Left ventricle myocardium superior (tissue), 1 donor: ENCODE measurements at places on chromosomes 5 and 9. TPM values are rescaled to one million over a fixed set of nuclear protein-coding genes. Genes with fewer than 3 reads are reported as not detected.

The AHRR gene
- total RNA-seq = 2.1 TPM

The LHX3 gene
- not detected for total RNA-seq

The OXCT1 gene
- total RNA-seq = 154 TPM

The AQP3 gene
- 14.8 TPM for total RNA-seq

The THBS4 gene
- total RNA-seq = 29.5 TPM

GRCh38 chr9:111069183-111069582 lies 30.9 kb upstream of the LPAR1 start:
- no peak for DNase-seq

- no peak for DNase-seq
Observed at GRCh38 chr5:44885903-44886302, 77.2 kb downstream of the MRPS30 start.

- no peak for DNase-seq
Observed at GRCh38 chr9:122835313-122835731, 6.9 kb upstream of the PDCL start.

GRCh38 chr9:99748266-99748665 lies 73.4 kb upstream of the NR4A3 start:
- DNase-seq = no peak

DNA sequence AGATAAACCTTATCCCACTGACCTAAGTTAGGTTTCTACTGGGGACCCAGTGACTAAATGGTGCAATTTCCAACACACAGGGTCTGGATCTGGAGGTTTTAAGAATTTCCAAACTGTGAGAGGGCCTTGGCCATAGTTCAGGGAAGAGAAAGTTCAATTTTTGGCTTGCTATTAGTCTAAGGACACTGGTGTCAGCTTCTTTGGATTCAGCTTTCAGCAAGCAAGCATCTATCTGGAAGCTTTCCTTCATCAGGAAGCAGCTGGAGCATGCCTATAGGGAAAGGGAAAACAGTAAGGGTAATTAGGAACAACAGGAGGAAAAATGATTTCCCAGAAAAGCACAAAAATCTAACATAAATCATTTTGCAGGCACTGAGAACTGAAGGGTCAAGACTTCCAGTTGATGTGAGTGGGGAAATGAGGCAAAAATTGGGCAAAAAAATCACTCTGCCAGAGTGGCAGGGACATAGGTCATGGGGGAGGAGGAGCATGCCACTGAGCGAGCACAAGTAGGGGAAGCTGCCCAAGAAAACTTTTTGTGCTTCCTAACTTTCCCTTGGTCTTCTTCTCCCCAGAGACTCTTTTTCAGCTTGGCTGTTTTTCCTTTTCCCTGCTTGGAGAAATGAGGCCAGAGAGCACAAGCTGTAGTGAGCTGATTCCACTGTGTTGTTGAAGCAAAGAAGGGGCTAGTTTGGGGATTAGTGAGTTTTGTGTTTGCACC lies 299.6 kb downstream of the FGF10 start:
- DNase-seq = peak; percentile 27

DNA sequence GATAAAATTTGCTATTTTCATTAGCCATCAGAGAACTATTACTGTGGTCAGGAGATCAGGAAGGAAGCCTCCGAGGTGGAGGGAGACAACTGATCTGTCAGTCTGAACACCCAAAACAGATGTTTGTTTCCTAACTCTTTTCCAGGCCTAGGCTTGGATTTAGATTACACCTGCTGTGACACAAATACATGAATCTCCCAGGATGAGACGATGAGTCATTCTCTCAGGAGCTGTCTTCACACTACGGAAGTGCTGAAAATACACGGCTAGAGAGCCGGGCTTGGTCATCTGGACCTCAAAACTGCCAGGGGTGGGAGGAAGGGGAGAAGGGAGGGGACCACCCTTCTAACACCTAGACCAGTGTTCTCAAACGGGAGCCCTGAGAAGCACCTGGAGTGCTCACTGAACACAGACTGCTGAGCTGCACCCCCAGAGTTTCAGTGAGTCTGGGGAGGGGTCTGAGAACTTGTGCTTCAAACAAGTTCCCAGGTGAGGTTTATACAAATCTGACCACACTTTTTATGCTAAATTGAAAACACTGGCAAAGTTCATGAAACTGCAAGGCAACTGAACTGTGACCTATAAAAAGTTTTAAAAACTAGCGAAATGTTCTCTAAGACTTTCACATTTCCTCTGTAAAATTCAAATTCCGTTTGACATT lies 80.3 kb upstream of the EQTN start:
- DNase-seq = no peak

- DNase-seq = no peak
Observed at GRCh38 chr5:149988126-149988525, 12.3 kb downstream of the TIGD6 start.

- no peak for DNase-seq
Observed at GRCh38 chr5:153584960-153585359, 94.5 kb downstream of the GRIA1 start.

DNA sequence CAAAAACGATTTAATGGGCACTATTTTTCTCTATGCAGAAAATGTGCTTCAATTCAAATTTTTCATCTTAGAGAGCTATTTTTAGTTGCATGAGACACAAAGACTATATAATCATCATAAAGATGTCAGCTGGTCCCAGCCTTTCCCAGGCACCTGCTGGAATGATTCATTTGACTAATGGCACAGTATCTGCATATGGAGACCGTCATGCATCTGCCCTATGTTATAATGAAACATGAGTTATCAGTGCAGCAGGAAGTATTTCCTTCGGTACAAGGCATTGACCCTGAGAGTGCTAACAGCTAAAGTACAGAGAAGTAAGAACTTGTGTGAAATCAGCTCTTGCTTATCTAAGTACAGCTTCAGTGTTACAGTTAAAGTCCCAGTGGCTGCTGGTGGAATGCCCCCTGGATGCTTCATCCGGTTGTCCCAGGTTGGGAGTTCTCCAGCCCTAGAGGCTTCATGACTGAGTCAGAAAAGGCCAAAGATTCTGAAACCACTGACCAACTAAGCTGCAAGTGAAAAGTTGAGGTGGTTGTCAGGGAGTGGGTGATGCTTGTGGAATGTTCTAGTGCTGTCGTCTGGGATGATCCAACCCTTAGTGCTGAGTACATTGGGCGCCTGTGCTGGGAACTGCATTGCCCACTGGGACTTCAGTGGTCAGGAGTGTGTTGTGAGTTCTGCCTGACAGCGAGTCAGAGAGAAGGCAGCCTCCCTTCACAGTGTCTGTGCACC lies 57.2 kb downstream of the MTRR start:
- DNase-seq = no peak

DNA sequence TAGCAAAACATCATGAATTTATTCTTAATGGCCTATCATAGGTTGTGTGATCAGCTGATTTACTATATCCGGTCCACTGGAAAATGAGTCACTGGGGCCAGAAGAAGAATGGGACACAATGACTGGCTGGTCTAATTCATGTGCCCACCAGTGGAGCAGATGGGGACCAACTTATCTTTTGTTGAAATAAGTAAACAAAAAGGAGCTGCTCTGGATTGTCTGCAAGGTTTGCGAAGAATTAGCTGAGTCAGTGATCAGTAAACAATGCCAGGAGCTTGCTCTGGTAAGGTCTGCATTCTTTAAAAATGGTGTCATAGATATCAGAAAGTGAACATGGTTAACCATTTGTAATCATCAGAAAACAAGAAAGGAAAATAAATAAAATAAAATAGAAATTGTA lies 128.0 kb downstream of the RASEF start:
- no peak for DNase-seq

DNA sequence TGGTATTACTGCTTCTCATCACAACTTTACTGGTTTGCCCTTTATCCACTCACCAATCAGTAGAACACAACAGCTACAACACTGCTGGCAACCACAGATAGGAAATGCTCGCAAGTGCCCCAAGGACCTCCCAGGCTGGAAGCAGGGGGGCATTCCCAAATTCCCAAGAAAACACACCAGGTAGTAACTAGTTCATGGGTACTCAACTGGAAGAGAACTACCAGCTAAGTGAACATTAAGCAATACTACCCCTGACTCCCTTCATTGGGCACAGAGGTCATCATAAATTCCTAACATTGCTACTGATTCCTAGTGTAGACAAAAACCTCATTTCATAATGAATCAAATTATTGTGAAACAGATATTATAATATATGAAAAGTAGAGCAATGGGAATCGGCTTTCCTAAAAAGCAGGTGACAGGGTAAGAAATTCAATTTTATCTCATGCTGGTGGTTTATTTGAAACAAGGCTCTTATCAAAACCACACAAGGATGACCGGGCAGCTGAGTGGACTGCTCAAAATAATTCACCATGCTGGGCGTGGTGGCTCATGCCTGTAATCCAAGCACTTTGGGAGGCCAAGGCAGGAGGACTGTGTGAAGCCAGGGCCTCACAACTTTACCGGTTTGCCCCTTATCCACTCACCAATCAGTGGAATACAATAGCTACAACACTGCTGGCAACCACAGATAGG lies 81.6 kb downstream of the TLE1 start:
- no peak for DNase-seq

GRCh38 chr5:178461004-178461730 lies 129.0 kb downstream of the COL23A1 start:
- DNase-seq = peak; percentile 88

DNA sequence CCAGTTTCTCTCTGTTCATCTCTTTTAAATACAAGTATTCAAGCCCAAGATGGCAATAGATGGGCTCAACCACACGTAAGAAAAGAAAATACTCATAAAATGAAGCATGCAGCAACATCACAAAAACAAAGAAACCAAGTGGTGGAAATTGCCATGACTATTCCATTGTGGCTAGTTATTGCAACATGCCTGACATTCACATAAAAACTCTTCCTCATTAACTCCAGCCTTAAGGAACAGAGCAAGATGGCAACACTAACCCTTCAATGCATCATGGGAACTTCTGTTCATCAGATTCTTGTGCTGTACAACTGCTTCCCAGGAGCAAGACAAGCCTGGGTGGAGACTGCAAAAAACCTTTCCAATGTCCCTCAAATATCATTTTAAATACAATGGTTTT lies 1.4 kb upstream of the GLIS3 start:
- no peak for DNase-seq
